Stimulated activated CD4-positive, alpha-beta T cell treated with anti-CD3 and anti-CD28 coated beads, Interleukin-12 subunit alpha, Interleukin-12 subunit beta, amount 100 ng/mL, for 48 hours (primary cell): ENCODE measurements at places on chromosomes 4 and X.

DNA sequence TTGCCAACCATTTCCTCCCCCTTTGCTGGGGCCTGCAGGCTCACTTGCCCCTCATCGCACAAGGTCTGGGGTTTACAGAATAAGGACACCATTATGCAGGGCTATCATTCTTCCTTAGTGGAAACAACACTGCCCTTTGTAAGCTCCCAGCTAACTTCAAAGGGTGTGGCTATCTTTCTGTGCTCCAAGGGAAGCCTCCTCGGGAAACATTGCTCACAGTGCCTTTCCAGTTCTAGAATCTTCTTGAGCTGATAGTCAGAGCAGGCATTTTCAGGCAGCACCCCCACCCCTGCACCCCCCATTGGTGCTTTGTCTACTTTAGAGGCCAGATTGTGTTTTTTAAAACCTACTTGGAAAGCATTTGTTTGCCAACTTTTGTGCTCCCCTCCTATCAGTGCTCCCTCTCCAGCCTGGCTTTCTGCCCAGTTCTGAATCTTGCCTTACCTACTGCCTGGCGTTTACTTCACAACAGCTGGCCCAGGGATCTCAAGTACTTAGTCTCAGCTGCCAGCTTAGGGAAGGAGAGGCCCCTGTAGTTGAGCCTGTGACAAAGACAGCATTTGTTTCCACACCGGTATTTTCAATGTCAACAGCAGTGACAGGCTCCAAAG lies 53.5 kb downstream of the PLAC1 start:
- no peak for DNase-seq

GRCh38 chr4:160485071-160485687 lies 1382.3 kb downstream of the RAPGEF2 start:
- no peak for DNase-seq

DNA sequence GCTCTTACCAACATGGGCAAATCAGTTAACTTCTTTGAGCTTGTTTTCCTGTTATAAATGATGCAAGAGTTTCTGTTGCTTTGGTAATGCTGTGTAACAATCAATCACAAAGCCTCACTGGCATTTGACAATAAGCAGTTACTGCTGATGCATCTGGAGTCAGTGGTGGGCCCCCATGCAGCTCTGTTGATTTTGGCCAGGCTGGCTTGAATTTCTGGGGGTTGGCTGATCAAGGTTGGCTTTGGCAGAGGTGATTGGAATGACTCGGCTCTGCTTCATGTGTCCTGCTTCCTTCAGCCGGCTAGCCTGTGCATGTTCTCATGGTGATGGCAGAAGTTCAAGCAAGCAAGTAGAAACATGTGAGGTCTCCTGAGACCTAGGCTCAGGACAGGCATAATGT lies 90.4 kb downstream of the PHEX start:
- no peak for DNase-seq

DNA sequence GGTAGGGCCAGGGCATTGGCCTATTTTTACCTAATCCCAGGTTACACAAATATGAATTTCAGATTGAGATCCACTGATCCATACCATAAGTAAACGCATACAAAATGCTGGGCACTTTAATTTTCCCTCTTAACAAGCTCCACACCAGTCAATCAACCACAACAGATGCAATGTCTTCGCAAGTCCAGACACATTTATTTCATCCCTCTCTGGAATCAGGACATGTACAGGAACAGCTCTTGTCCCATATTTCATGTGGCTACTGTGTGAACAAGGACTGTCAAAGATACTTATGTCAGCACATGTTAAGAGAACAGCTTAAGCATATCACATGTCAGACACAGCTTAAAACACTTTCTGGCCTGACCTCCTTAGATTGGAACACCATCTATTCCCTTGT lies 145.9 kb downstream of the PPP3CA start:
- no peak for DNase-seq

GRCh38 chrX:16797358-16797757 lies 11.1 kb downstream of the TXLNG start:
- no peak for DNase-seq

- DNase-seq = no peak
Measured at GRCh38 chrX:21735768-21736127, 22.2 kb downstream of the SMPX start.

- DNase-seq = no peak
Measured at GRCh38 chr4:52036886-52037530, 1.1 kb downstream of the SGCB start.

GRCh38 chrX:129025376-129025775 lies 497.9 kb downstream of the SMARCA1 start:
- no peak for DNase-seq

GRCh38 chrX:69165087-69165651 lies at the start of gene PJA1:
Gene PJA1 (minus strand): TSS chrX:69165453. CDS start chrX:69163073, 2,380 bp downstream.
- DNase-seq = peak; percentile 36

GRCh38 chrX:96861218-96861617 lies 22.5 kb upstream of the RPA4 start:
- DNase-seq = no peak

- DNase-seq = no peak
Measured at GRCh38 chr4:37693450-37694190, 7.4 kb upstream of the RELL1 start.

DNA sequence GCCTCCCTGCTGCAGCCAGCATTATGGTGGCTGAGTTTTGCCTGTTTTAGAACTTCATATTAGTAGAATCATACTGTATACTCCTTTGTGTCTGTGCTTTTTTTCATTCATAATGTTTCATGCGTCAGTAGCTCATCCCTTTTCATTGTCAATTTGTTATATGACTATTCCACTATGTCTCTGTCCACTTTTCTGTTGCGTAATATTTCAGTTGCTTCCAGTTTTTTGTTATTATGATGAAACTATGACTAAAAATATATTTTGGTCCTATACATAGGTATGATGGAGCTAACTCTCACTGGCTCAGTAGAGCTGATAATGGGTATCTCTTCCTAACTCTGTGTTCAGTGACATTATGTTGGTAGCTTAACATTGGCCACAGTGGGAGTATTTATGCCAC lies 48.3 kb downstream of the DMP1 start:
- DNase-seq = no peak

- DNase-seq = no peak
Measured at GRCh38 chr4:15931451-15932210, 6.9 kb downstream of the FGFBP1 start.

GRCh38 chrX:136496186-136496763 lies 1.1 kb upstream of the HTATSF1 start:
- DNase-seq = no peak

DNA sequence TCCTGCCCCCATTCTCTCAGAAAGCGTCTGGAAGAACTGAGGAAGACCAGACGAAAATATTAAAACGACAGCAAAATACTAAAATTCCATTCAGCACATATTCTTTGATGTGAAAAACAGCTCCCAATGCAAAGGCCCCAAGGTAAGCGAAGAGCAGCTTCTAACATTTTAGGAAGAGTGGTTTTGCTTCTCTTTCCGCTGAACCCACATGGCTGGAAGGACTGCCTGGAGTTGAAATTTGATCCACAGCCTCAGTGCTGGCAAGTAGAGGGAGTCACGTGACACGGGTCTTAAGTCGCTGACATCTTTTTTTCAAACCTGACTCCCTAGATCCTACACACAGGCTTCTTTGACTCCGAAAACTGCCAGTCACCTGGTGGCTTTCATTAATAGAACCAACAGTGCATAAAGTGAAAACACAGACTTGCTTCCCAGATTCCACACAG lies at the start of gene FAM13A:
Gene FAM13A (minus strand): TSS at position 233 of the 446 bp plus-strand sequence. CDS start 221 bp downstream, at position 12.
- no peak for DNase-seq

GRCh38 chr4:88753658-88754571 lies 56.3 kb upstream of the NAP1L5 start:
- no peak for DNase-seq

DNA sequence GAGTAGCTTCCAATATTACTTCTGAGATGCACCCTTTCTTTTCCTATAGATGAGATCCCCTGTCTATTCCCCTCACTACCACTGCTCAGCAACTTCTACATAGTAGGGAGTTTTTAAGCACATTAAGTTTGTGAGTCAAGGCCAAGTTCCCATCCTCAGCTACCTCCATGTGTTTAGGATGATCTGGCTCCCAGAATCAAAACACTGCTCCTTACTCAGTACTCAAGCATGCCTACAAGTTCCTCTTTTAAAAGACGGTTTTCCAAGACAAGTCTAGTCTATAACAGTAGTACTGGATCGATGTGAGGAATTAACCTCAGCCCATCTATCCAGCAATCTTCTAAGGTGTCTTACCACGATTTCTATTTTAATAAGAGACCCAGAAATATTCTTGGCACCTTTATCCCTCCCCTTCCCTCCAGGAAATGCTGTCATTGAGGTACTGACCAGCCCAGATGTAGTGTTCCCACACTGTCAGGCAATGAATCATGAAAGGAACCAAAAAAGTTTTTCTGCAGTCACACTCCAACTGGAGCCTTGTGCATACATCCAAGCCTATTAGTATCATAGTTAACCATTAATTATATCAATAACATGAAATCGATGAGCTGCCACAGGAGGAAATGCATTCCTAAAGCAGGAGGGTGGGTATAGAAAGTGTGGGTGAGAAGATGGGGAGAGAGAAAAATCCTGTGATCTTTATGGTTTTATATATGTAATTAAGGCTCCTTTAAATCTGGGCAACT lies 29.6 kb downstream of the AREG start:
- DNase-seq = no peak

DNA sequence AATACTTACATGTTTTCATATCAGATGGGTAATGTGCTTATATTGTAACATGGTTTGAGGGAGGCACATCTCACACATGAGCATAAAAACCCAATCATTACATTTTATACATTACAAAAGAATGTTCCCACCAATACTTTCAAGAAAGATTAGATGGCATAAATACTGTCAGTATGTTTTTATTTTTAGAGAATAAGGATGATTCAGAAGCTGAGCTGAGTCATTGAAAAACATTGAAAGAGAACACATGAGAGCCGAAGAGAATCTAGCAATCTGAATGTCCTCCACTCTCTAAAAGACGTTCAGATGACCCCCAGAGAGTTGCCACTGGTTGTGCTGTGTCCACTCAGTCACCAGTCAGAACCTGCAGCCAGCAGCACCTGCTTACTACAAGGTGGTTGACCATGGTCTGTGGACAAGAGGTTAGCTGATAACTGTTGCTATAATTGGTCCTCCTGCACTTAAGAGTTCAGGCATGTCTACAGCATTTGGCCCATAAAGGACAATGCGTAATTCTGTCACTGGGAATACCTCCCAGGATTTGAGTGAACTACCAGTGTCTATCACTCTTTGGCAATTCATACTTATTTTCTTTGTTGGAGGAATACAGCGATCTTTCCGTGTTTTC lies 382.2 kb upstream of the IGFBP7 start:
- DNase-seq = no peak

DNA sequence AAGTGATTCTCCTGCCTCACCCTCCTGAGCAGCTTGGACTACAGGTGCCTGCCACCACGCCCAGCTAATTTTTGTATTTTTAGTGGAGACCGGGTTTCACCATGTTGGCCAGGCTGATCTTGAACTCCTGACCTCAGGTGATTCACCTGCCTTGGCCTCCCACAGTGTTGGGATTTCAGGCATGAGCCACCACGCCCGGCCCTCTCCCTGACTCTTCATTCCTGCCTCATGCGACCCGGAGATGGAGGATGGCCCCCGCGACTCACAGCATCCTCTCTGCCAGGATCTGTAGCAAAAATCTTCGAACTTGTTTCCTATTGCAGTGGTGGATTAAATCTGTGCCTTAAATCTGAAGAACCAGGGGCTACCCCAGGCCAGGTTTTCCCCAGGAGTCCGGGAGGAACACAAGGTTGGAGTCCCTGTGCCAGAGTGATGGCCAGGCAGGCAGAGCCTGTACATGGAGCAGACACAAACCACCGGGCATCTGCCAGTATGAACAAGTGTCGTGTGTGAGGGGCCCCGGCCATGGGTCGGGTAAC lies 11.5 kb downstream of the CPLX1 start:
- DNase-seq = no peak

DNA sequence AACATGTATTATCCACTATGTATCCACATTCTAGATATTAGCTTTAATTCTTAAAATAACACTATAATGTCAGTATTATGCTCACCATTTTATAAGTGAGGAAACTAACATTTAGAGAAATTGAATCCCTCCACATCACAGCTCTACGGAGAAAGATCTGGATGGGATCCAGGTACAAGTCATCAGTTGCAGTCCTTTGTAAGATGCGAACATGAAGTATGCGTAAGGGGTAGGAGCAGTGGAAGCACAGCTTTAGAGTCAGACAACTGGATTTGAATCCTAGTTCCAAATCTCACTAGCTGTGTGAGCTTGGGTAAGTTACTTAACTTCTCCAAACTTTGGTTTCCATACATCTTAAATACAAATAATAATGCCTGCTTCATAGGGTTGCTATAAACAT lies 162.5 kb downstream of the ATP10D start:
- DNase-seq = no peak

- no peak for DNase-seq
Measured at GRCh38 chr4:147409350-147409749, 71.5 kb upstream of the EDNRA start.

DNA sequence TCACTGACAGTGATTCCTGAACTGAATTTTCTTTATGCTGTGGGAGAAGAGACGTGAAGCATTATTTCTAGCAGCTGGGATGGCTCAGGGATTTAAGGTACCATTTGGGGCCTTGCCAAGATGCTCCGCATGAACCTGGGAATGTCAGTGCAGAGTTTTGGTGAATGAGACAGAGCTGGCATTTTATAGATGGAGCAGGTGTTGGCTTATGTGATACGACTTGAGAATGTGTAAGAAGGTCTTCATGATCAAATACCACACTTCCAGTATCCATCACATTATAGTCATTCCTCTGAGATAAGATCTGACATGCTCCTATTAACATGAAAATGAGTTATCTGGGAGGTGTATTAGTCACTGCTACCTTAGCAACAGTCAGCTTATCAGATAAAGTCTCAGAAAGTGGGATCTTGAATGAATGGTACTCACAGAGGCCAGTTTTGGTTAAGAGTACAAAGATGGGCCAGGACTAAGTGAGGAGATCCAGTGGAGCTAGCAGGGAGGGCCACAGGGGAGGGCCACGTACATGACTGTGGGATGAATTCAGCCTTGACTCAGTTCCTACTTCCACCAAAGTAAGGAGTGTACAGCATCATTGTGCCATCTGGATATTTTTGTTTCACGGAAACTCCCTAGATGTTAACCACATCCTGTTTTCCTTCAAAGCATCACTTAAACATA lies 116.7 kb downstream of the SPCS3 start:
- DNase-seq = no peak

DNA sequence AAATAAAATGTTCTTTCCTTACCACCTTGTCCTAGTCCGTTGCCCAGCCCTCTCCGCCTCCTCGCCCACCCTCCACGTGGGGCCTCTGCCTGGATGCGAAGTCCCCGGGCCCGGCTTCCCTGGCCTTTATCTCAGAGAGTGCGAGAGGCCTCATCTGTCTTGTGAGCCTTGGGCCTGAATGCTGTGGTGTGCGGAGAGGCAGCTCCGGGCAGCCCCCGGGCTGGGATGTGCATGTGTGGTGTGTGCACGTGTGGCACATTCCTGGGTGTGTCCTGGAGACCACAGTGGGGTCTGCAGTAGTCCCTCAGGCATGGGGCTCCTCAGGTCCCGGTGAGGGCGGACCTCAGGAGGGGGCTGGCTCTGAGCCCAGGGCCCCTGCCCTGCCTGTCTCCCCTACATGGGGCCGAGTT lies 31.4 kb downstream of the DOK7 start:
- no peak for DNase-seq

GRCh38 chrX:43633757-43634156 lies 22.3 kb upstream of the MAOA start:
- no peak for DNase-seq
